ENCODE measurements at places on chromosomes 13 and 19.

DNA sequence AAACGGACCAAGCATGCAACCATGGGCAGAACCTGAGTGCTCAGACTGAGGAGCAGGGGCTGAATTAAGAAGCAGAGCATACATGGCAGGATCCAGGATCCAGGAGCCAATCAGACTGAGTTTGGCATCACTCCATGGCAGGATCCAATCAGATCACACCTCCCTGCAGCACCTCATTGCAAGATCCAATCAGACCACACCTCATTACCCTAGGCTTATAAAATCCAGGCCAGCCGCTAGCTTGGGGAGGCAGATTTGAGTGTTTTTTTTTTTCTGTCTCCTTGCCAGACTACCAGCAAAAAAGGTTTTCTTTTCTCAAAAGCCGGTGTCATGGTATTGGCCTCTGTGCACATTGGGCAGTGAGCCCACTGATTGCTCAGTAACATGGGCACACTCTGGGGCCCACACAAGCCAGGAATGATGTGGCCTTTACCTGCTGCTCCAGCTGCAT lies 127.9 kb upstream of the GJB6 start:
- no peak for DNase-seq

GRCh38 chr13:79456051-79456450 lies 24.9 kb upstream of the NDFIP2 start:
- DNase-seq: no peak

- no peak for DNase-seq
Measured at GRCh38 chr13:29509999-29510589, 85.4 kb downstream of the SLC7A1 start.

DNA sequence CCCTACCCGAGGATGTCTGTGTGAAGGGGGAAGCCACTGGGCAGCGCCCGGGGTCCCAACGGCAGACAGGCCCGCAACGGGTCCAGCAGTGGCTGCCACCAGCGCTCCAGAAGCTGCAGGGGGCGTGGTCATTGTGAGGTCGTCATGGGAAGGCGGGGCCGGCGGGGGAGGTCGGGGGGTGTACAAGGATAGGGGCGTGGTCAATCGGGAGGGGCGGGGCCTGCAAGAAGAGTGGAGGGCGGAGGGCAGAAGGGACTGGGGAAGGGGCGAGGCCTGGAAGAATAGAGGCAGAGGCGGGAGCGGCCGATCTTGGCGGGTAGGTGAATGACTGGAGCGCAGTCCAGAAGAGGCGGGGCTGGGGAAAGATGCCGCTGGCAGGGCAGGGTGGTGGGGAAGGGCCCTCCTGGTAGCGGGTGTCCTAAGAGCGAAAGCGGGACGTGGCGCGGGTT lies 4.4 kb downstream of the FUZ start:
- DNase-seq: peak; percentile 91

- no peak for DNase-seq
Measured at GRCh38 chr13:29571876-29572570, 23.5 kb downstream of the SLC7A1 start.

DNA sequence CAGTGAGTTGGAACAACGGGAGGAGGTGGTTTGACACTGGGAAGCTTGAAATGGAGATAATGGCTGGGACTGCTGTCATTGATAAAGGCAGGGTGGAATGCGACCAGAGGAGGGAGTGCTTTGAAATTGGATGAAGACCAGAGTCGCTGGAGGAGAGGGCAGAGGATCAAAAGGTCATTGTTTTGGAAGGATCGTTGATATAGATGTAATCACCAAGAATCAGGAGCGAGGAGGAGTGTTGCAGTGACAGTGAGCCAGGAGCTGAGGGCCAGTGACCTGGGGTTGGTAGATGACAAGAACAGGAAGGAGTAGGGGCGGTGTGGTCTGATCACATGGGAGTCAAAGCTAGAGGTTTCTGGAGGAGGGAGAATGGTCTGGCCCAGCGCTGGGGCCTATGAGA lies 25.3 kb downstream of the TM9SF2 start:
- no peak for DNase-seq

- no peak for DNase-seq
Measured at GRCh38 chr13:43965459-43965845, 85.7 kb downstream of the LACC1 start.

- DNase-seq: no peak
Measured at GRCh38 chr19:13981021-13981420, 25.1 kb downstream of the RFX1 start.

DNA sequence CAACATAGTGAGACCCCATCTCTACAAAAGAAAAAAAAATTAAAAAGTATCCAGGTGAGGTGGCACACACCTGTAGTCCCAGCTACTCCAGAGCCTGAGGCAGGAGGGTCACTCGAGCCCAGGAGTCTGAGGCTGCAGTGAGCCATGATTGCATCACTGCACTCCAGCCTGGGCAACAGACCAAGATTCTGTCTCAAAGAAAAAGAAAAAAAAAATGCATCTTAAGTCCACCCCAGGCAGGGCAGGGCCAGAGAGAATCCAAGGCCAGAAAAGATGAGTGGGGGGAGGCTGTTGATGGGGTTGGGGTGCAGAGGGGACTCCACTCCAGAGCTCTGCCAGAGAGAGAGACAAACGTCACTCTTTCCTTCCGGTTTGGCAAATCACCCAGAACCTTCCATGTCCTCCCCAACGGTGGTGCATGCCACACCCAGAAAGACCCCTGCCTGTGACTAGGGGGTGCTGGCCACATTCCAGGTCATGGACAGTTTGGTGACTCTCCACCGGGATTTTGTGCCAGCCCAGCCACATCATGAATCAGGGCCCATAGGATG lies 431 bp downstream of the FUT3 start:
- no peak for DNase-seq

- no peak for DNase-seq
Measured at GRCh38 chr13:42361701-42362100, 89.7 kb downstream of the AKAP11 start.

GRCh38 chr19:33376423-33376822 lies 2.9 kb downstream of the CEBPG start:
- DNase-seq: no peak

- no peak for DNase-seq
Measured at GRCh38 chr13:100809856-100810255, 135.3 kb upstream of the TMTC4 start.

DNA sequence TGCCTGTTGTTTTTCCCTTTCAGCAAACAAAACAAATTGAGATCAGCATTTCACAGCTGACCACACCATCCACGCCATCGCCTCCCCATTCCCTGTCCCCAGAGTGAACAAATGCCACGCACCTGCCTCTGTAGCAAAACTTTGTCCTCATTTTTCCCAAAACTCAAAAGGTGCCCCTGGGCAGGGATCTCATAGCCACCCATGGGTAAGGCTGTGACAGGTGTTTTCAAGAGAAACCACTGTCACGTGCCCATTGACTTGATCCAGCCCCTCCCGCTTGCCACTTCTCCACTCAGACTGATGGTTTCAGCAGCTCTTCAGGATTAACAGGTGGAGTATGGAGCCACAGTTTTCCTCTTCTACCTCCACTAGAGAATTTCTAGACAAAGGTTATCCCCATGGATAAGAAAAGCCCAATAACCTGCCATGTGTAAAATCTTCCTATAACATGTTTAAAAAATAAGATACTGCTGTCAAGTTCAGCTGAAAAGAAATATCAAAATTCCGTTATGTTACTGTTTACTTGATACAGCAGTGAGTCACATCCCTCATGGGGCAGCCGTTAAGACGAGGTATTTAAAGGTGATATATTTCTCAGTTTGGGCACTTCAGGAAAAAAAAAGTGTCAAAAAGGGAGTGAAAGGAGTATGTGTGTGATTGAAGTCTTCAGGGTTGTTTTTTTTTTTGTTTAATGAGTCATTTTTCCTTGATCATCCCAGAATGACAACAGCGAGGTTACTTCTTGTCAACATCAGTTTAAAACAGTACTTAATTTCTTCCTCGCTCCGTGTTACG lies 63.5 kb upstream of the GPR183 start:
- DNase-seq: no peak

GRCh38 chr13:24254146-24254841 lies 55.1 kb upstream of the C1QTNF9 start:
- peak; percentile 62 for DNase-seq

- no peak for DNase-seq
Measured at GRCh38 chr13:88937384-88937783, 1266.2 kb downstream of the SLITRK5 start.

DNA sequence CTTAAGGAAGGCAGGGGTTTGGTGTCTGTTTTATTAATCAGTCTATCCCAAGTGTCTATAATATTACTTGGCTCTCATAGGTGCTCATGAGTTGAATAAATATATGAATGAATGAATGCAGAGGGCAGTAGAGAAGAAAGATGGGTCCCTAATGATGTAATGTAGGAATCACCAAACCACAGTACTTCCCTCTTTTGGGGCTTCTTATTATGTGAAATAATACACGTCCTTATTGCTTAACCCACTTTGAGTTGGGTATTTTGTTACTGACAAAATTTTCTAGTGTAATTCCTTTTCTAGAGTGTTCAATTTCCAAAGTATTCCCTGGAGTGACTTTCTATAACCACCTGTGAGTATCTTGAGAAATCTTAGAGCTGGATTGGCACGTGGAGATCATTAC lies 13.2 kb downstream of the KLK5 start:
- DNase-seq: no peak

DNA sequence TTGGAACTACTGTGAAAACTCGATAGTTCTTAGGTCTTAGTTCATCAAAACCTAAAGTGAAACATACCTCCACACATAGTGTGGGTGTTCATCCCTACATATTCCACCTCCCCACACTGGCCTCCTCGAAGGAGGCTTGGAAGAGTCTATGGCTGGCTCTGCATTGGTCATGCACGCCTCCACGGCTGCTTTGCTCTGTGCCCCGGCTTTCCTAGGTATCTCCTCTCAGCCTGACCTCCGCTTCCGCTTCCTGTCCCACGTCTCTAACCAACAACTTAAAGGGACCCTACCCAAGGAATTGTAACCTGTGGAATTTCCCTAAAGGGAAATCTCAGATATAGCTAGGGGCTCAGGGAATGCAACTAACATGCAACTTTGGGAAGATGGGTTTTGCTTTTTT lies 79.7 kb upstream of the MBNL2 start:
- no peak for DNase-seq

DNA sequence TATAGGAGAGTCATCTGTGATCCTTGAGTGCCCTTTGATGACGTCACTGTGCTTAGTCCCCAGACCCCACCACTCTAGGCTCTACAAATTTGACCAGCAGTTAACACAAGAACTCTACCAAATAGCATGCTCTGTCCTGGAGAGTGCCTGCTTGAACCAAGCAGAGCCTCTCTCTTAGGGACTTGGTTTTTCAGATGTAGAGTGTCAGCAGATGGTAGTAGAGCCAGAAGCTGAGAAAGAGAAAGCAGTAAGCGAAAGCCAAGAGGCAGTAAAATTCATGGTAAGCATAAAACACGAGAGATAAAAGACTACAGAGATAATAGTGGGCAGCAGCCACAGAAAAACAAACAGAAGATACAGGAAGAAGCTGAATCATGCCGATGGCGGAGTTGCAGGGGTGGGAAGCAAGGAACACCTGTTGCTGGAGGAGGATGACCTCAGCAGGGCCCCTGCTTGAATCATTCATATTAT lies 193.3 kb downstream of the SLC7A1 start:
- DNase-seq: no peak

GRCh38 chr19:43380771-43381386 lies 27.4 kb downstream of the CD177 start:
- no peak for DNase-seq

DNA sequence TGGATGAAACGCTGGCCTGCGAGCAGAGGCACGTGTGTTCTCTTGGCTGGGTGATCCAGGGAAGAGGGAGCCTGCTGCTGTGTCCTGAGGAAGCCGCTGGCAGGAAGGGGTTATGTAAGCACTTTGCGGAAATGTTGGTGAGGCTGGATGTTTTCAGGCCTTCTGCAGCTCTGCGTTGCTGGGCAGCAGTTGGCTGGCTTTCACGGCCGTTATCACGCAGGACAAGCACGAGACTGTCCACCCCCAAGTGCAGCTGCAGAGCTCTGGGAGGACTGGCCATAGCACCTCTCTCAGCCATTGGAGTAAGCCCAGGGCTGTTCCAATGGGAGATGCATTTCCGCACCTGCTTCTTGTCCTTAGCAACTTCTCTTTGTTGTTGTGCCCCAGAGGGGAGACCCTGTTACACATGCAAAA lies 146.9 kb upstream of the SOX21 start:
- DNase-seq: no peak

All from T-helper 9 cell (primary cell).